Lung (tissue), 17 donors: ENCODE measurements at places on chromosomes 3 and 15. TPM values are rescaled to one million over a fixed set of nuclear protein-coding genes. Genes with fewer than 3 reads are reported as not detected.
A peak's percentile ranks its signal among the peaks of the same experiment; 100 is the strongest.

DNA sequence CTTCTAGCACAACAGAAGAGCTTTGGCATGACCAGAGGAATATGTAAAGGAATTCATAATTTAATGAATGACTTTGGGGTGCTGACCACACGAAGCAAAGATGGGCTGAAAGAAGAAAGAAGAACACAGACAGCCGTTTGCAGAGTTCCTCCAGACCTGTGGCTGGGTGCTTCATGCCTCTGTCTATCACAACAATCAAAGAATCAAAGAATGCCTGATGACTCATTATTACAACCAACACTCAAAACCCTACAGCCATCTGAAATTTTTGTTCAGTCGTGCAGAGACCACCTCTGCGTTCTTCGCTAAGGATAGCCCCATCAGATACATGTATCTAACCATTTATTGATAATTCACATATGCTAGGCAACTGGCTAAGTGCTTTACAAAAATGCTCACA, 129.0 kb upstream of the PRICKLE2 start:
- no peak for DNase-seq
- no peaks in the 10 kb centered on the region for H3K36me3 ChIP-seq
- peaks cover 3% of the 10 kb centered on the region for H3K4me1 ChIP-seq
- H3K27ac ChIP-seq, result no peak overlapping the region
- H3K4me3 ChIP-seq, result no peak overlapping the region

GRCh38 chr15:73125219-73125618, 73.0 kb downstream of the NEO1 start:
- no peaks in the 10 kb centered on the region for H3K4me1 ChIP-seq
- peaks cover 6% of the 10 kb centered on the region for H3K36me3 ChIP-seq
- no peak overlapping the region for H3K27ac ChIP-seq
- no peaks in the 10 kb centered on the region for H3K27me3 ChIP-seq
- no peak overlapping the region for H3K4me3 ChIP-seq
- no peak for DNase-seq

GRCh38 chr15:43433165-43433564, 59.8 kb downstream of the TP53BP1 start:
- no peaks in the 10 kb centered on the region for H3K27me3 ChIP-seq
- DNase-seq, result no peak
- peaks cover 27% of the 10 kb centered on the region for H3K36me3 ChIP-seq
- no peak overlapping the region for H3K4me3 ChIP-seq
- no peaks in the 10 kb centered on the region for H3K4me1 ChIP-seq
- no peak overlapping the region for H3K27ac ChIP-seq

DNA sequence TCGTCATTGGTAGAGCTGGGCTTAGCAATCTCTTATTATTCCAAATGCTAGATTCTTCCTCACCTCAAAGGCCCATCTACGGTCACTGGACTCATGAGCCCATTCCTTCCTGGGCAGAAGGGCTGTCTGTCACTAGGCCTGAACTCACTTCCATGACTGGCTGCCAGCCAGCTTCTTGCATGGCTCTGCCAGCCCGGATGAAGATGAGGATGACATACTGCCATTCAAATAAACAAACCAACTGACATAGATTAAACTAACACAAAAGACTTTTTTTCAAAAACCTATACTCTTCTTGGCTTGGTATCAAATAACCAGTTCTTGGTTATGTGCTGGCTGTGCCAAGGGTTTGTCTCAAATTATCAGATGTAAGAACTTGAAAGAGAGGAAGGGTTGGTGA, 23.8 kb downstream of the ISL2 start:
- H3K27me3 ChIP-seq, result no peaks in the 10 kb centered on the region
- DNase-seq, result no peak
- no peaks in the 10 kb centered on the region for H3K4me1 ChIP-seq
- no peak overlapping the region for H3K27ac ChIP-seq

DNA sequence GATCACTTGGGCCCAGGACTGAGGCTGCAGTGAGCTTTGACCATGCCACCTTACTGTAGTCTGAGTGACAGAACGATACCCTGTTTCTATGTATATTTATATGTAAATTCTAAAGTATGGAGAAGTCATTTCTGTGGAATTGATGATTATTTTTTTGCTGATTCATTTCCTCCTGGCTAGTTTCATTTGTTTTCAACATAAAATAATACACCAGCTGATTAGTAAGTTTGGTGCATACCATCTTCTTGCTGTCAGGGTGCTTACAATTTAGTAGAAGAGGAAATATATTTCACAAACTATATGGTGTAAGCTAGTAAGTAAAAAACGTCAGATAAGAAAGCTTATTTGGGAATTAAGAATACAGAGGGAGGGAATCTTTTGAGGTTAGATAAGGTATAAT, 36.0 kb downstream of the SLC25A26 start:
- H3K27me3 ChIP-seq, result no peaks in the 10 kb centered on the region
- no peaks in the 10 kb centered on the region for H3K36me3 ChIP-seq
- no peak overlapping the region for H3K27ac ChIP-seq
- no peaks in the 10 kb centered on the region for H3K4me1 ChIP-seq
- no peak for DNase-seq
- no peak overlapping the region for H3K4me3 ChIP-seq

- no peak overlapping the region for H3K27ac ChIP-seq
- no peak for DNase-seq
- H3K27me3 ChIP-seq, result no peaks in the 10 kb centered on the region
- H3K4me3 ChIP-seq, result no peak overlapping the region
- H3K36me3 ChIP-seq, result no peaks in the 10 kb centered on the region
Observed at GRCh38 chr15:76928201-76928600, 3.3 kb upstream of the RCN2 start.

DNA sequence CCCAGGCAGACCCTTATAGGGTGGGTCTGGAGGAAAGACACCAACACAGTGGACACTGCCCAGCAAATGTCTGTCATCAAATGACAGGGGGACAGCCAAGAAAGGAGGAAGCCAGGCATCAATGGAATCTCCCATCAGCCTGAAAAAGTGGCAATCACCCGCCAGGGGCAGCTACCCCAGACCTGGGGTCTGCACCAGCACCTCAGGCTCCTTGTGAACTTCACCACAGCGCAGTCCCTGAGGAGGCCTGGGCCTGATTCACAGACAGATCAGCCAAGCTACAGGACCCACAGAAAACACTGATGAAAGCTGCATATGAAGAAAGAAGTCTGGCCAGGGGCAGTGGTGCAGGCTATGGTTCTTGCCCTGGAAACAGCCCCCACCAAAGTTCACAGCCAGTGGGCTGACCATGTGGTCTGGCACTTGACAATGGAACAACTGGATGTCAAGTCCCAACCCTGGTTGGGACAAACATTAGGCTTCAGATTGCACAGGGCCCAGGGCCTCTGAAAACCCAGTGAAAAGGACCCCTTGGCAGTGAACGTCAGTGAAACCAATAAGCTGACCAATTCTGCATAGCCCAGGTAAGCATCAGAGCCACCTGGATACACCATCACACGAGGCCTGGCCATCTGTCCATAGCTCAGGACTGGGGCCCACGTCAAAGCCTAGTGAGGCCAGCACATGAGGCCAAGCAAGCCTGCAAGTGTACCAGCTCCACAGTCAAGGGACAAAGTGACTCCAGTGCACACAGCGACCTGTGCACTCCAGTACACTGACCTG, 29.1 kb downstream of the ALS2CL start:
- H3K27ac ChIP-seq, result no peak overlapping the region
- no peak overlapping the region for H3K4me3 ChIP-seq
- H3K4me1 ChIP-seq, result peaks cover 11% of the 10 kb centered on the region
- H3K36me3 ChIP-seq, result no peaks in the 10 kb centered on the region

- no peak within 1 kb of the TSS for H3K27ac ChIP-seq
- H3K27me3 ChIP-seq, result no peaks in the 10 kb centered on the region
- H3K4me1 ChIP-seq, result no peaks in the 10 kb centered on the region
- no peak within 1 kb of the TSS for H3K4me3 ChIP-seq
Observed at GRCh38 chr15:31101262-31102038, at the start of gene TRPM1. Gene TRPM1 (minus strand): TSS chr15:31101725. CDS start chr15:31081355, 20,370 bp downstream.

DNA sequence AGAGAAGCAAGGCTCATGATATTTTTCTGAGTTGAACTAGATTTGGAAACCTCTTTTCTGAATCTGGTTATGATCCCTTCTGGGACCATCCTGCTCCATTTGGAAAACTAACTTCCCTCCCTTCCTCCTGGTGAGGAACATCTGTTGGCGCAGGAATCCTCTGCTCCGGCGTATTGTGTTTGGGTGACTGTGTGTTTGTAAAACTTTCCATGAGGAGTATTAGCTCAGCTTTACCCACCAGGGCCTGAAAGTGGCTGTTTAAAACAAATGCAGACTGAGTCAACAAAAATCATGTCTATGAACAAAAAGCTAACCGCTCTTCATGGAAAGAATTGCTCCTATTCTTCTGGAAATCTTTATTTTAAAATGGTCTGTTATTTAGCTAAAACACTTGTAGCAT, 17.7 kb downstream of the STARD9 start:
- peaks cover 7% of the 10 kb centered on the region for H3K4me1 ChIP-seq
- H3K27ac ChIP-seq, result peak overlapping the region; percentile 10
- H3K4me3 ChIP-seq, result no peak overlapping the region
- no peaks in the 10 kb centered on the region for H3K27me3 ChIP-seq
- H3K36me3 ChIP-seq, result peaks cover 2% of the 10 kb centered on the region
- no peak for DNase-seq

GRCh38 chr15:68817304-68818065, 3.2 kb downstream of the ANP32A start:
- peak; percentile 88 for DNase-seq
- H3K27ac ChIP-seq, result peak overlapping the region; percentile 97
- no peaks in the 10 kb centered on the region for H3K27me3 ChIP-seq
- no peaks in the 10 kb centered on the region for H3K36me3 ChIP-seq
- peaks cover 23% of the 10 kb centered on the region for H3K4me1 ChIP-seq

DNA sequence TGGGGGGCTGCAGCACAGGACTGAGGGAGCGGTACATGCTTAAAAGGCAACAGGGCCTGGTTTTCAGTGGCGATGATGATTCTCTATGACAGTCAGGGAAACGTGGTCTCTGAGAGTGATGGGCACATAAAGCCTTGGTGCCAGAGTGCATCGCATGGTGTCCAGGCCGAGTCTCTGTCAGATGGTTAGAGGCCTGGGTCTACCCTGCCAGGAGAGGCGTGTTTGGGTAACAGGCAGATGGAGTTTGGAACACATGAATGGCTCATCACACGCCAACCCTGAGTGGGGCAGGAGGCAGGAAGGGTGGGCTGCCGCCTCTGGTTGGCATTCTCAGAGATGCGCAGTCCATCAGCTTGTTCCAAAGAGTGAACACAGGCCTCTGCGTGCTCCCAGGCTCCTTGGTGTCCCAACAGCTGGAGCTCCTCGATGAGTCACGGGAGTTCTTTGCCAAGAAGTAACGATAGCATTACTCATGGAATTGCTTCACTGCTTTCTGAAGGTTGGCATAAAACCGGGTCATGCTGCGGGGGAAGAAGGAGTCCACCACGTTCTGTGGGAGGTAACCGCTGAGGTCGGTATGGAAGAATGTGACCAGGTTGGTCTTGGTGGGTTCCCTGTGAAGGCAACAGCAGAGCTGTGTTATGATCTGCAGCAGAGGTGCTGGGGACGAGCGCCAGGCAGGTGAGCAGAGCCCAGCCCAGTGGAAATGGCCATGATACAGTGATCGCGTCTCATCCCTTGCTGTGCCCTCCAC, 11.0 kb downstream of the STARD5 start:
- no peaks in the 10 kb centered on the region for H3K27me3 ChIP-seq
- no peak overlapping the region for H3K4me3 ChIP-seq
- peaks cover 9% of the 10 kb centered on the region for H3K36me3 ChIP-seq
- DNase-seq, result peak; percentile 91
- peaks cover 4% of the 10 kb centered on the region for H3K4me1 ChIP-seq

DNA sequence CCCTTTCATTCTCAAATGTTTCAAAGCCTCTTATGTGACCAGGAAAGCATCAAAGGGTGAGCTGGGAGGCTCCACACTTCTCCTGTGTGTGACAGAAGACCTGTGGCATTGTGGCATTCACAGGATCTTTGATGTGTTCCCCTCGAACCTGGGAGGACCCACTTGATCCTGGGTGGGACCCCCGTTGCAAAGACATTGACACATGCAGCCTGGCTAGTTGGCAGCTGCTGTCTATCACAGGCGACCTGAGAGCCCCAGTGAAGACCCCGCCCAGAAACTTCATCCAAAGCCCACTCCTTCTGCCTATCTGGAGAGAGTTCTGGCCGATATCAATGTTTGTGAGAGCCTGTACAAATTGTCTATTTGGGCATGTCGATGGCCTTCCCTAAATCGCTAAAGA, 140.4 kb upstream of the ATP2B2 start:
- peaks cover 2% of the 10 kb centered on the region for H3K27me3 ChIP-seq
- H3K4me3 ChIP-seq, result no peak overlapping the region
- no peak for DNase-seq
- no peaks in the 10 kb centered on the region for H3K36me3 ChIP-seq
- H3K4me1 ChIP-seq, result no peaks in the 10 kb centered on the region
- no peak overlapping the region for H3K27ac ChIP-seq

DNA sequence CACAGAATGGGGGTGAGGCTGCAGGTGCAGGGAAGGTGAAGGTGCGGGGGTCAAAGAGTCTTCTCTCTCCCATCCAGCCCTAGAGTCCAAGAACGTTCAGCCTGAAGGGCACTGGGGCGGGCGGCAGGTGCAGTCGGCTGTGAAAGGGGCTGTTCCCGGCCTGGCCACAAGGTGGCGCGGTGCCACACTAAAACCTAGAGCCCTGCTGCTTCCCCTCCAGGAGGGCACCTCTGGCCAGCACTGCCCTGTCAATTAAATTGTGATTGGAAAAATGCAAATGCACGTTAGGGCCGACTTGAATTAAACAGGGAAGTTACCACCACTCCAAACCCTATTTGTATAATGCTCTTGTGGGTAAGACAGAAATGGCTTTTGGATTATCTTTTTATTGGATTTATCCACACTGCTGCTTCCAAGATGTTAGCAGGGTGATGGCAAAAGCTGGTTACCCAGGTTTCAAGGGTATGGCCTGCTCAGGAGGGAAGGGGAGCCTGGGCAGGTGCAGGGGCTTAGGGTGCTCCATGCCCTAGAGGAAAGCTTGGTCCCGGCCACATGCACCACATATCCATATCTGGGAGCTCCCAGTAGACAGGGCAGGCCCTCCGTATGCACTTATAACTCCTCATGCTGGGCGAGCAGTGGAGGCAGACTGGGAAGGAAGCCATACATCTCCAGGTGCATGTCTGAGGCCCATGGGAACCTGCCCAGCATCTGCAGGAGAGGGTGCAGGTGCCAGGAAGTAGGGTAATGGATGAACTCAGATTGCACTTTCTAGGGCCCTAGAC, 119.8 kb downstream of the ADCY5 start:
- no peaks in the 10 kb centered on the region for H3K4me1 ChIP-seq
- DNase-seq, result peak; percentile 67

DNA sequence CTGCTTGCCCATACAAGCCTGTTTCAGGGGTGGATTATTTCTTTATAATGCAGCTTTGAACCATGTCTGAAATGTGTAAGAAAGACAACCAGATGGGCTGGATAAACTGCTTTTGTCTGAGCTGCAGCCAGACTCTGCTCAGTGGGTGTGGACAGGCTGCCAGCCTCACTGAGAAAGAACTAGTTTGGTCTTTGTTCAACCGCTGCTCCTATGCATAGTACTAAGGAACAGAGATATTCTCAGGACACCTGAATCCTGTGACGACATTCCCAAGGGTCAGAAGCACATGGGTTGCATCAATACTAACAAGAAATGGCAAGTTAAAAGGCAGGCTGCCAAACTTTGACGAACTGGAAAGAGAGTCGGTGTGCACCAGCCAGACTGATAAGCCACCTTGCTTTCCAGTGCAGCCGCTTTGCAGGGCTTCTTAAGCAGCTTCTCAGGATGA, 57.2 kb downstream of the PLD1 start:
- no peak overlapping the region for H3K27ac ChIP-seq
- no peak overlapping the region for H3K4me3 ChIP-seq
- H3K4me1 ChIP-seq, result peaks cover 44% of the 10 kb centered on the region
- no peaks in the 10 kb centered on the region for H3K36me3 ChIP-seq

Gene KIF15
- total RNA-seq, result 0.64 TPM

Gene TNNC1
- 31.3 TPM for total RNA-seq

Gene FBXO40
- total RNA-seq, result 0.03 TPM

Gene SLC27A2
- 6.6 TPM for total RNA-seq

Gene DUOXA2
- 0.48 TPM for total RNA-seq

Gene KNG1
- total RNA-seq, result 0.15 TPM

Gene CPB1
- total RNA-seq, result 9.3 TPM
